ENCODE measurements at places on chromosomes 6 and 20.

DNA sequence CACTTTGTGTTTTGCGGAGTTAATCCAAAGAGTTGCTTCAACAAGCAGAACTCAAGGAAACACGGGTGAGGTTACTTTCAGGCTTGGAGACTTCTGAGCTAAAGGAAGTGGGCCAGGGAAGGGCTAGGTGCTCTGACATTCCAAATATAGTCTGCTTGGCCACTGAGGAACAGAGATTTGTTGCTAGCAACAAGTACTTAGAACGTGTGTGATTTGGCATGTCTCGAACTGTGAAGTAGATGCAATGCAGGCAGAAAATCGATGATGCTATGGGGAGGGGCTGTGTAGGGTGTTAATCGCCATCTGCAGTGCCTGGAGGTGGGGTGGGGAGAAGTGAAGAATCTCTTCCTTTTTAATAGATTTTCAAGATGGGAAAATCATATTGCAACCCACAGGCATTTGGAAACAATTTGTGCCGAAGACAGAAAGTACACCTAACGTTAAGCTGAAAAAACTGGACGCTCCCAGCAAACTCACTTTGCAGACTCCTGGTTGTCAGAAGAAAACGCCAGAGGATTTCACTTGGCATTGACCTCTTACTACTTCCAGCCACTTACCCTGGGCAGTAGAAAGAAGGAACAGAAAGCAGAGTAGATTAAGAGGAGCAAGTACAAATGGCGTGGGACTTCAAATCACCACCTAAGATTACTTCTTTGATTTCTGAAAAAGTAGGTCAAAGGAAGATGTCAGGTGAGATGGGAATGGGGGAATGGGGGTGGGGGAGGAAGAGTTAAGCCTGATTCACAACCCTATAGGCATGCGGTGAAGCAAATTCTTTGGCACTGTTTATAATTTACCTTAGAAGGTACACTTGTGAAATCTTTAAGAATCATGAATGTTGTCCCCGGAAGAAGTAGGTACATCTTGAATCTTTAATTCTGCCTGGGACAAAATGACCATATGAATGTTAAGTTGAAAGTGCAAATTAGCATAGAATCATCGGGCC lies 314.1 kb downstream of the CD83 start:
- no peak for DNase-seq

- DNase-seq, result no peak
Measured at GRCh38 chr6:79717989-79718388, 86.9 kb downstream of the SH3BGRL2 start.

DNA sequence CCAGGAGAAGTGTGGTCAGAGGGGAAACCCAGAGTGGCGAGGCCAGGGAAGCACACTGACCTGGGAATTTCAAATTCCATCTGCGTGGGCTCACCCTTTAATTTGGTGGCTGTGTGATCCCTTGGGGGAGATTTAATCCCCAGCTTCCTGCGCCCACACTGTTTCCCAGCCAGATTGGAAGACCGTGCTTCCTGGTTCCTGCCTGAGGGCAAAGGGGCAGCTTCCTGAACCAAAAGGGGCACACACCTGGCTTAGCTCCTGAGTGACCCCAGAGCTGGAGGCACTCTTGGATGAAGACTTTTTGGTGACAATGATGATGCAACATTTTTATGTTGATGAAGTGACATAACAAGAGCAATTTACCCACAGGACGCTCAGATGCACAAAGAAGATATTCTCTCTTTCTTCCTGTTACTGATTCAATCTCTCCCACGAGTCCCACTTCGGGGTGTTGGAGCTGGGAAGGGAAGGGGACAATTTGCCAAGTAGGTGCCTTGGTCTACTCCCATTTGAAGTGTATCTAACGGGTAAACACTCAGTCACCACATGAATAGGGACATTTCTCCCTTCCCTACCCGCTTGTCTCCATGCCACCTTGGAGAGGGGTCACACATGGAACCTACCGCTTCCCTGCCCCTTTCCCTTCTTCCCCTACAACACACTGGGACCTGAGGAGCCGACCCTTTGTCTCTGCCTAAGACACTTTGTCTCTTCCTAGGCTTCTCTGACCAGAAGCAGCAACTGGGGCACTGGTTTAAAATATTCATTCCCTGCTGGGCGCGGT lies 28.6 kb upstream of the CDKN1A start:
- DNase-seq, result no peak

DNA sequence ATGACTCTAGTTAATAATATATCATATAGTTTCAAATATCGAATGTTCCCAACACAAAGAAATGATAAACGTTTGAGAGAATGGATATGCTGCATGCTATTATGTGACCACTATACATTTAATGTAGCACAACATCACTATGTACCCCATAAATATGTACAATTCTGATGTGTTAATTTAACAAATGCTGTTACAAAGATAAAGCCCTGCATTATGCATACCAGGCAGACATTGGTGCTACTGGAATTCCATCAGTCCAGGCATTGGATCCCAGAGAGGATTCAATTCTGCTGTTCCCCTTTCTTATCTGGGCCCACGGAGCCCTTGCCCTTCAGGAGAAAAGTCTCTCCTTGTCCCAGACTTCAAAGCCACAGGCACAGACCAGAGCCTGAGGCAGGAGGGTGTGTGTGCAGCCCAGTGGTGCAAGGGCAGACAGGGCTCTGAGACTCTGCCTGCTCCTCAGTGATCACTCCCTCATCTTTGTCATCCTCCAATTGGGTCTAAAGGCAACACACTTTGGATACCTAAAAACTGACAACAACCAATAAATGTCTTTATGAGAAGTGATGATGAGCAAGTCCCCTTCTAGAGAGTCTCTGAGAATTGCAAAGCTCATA lies 45.2 kb downstream of the PSMG4 start:
- no peak for DNase-seq

GRCh38 chr6:169024047-169024660 lies 229.5 kb downstream of the THBS2 start:
- no peak for DNase-seq

DNA sequence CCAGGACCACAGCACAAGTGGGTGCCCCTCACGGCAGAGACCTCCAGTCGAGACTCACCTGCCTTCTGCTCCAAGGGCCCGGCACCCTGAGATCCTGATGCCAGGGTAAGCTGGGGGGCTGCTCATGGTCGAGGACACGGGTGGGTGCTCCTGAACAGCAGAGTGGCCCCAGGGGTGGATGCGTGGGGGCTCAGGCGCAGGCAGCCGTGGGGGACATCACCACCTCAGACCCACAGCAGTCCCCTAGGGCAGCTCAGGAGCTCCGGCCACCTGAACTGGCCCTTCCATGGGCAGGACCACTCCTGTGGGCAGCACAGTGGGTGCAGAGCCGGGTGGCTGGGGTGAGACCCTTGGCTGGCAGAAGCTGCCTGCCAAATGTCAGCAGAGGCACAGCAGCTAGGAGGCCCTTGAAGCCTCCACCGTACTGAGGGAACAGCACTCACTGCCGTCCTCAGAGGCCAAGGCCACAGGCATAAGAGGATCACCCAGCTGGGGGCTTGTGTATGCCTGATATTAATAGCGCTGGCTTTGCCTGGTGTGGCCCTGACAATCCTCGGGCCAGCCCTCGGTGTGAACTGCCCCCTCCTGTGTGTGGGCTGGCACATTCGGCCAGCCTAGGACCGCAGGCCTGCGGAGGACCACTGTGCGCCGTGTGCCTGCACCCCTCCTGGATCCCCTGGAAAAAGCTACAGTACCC lies 5.4 kb downstream of the UCKL1 start:
- DNase-seq, result no peak

DNA sequence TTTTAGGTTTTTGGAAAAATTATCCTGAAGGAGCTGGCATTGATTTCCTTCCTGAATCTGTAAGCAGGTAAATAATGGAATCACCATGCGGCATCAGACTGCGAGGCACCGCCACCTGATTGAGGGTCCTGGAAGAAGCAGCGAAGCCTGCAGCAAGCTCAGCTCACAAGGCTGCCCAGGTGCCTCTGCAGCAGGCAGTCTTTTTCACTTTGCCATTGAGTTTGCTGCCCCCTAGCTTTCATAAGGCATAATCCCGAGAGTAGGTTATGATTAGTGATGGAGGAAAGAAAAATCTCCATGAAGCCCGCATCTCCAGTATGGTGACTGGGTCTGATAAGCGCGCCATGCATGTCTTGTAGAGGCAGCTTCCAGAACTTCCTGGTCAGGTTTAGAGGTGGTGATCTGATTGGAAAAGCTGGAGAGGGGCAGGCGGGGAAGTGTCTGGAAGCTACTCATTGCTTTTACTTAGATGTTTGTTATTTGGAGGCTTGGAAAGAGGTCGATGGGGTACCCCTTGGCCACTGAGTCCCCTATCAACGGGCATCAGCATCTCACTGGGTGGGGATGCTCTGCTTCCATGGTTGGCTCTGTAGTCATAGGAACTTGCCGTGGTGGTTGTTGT lies 26.7 kb downstream of the IYD start:
- DNase-seq, result no peak

- DNase-seq, result no peak
Measured at GRCh38 chr6:144017166-144018094, 9.4 kb upstream of the PLAGL1 start.

- DNase-seq, result no peak
Measured at GRCh38 chr6:43907789-43908472, 137.9 kb downstream of the VEGFA start.

DNA sequence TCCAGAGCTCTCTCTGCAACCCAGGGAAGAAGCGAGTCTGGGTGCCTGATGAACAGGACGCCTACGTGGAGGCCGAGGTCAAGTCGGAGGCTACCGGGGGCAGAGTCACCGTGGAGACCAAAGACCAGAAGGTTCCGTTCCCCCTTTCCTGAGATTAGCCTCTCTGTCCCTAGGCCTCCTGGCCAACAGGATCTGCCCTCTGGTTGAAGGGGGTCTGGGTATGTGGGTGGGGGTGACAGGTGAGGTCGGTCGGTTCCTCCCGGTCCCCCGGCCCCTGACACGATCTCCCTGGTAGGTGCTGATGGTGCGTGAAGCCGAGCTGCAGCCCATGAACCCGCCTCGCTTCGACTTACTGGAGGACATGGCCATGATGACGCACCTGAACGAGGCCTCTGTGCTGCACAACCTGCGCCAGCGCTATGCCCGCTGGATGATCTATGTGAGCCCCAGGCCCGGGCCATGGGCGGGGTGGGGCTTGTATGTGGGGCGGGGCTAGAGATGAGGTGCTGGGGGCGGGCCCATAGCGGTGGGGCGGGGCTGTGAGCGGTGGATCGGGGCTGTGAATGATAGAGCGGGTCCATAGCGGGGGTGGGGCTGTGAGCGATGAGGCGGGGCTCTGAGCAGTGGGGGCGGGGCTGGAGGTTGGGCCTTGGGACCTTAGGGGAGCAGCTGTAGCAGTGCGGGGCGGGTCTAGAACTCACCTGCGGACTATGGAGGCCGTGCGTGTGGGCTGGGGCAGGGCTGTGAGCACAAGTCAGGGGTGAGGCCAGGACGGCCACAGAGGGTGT lies 23.9 kb downstream of the MYH7B start:
- DNase-seq, result no peak

- DNase-seq, result no peak
Measured at GRCh38 chr6:31304683-31305082, 32.8 kb upstream of the HLA-C start.

GRCh38 chr6:27545271-27546046 lies 72.6 kb upstream of the ZNF184 start:
- DNase-seq, result no peak

- no peak for DNase-seq
Measured at GRCh38 chr20:23493172-23493772, 2.4 kb downstream of the CST8 start.
